ENCODE measurements at places on chromosomes 7 and 10.
A peak's percentile ranks its signal among the peaks of the same experiment; 100 is the strongest.

GRCh38 chr10:72424561-72424960, 69.8 kb upstream of the DNAJB12 start:
- DNase-seq = no peak

DNA sequence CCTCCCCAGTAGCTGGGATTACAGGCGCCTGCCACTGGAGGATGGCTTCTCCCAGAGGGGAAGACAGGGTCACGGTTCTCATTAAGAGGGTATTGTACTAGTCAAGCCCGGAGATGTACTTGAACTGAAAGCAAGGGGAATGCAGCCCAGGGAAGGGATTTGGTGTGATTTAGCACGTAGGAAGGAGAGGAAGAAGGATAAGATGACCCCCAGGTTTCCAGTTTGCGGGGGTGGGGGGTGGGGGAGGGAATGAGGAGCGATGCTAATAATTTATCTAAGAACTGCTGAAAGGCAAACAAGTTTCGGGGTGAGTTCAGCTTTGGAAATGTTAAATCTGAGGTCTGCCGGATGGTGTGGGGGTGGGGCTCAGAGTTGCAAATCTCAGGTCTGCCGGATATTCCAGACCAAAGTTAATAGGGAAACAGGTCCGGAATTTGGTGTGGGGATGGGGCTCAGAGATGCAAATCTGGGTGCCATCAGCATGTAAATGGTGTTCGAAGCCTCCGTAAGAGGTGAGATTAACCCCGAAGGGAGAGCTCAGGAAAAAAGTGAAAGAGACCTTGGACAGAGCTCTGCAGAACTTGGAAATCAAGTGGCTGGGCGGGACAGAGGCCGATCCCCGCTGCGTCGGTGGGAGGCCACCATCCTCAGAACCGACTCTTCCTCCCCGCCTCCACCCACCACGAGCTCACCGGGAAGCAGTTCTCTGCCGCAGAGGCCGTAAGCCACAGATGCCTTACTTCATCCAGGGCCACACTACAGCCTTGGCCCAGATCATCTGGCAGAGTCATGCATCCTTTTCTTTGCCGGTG, 1.6 kb upstream of the SEPHS1 start:
- DNase-seq = no peak

GRCh38 chr10:20089879-20090278, 273.6 kb downstream of the PLXDC2 start:
- no peak for DNase-seq

DNA sequence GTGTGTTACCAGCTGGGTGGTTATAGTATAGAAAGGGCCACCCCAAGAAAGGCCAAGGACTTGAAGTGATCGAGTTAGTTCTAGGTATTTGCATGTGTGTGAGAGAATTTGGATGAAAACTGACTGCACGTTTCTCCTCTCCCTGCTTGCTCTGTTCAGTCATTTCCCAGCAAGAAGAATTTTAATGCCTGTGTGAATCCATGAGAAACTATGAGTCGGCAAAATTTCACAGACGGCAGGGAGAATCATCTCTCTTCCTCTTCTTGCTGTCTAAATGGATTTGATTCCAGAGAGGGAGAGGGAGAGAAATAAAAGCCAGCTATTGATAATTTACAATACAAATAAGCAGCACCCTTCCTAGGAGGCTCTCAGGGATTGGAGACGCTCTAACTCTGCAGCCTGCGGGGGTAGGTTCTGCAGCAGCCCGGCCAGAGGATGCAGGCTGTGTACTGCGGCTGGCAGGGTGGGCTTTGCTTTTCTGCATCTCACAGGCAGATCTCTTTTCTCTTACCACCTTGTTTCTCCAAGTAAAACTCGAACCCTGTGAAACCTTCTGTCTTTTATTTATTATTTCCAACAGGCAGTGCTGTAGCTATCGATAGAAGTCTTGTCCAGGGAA, 183.6 kb downstream of the TCF7L2 start:
- DNase-seq = no peak

DNA sequence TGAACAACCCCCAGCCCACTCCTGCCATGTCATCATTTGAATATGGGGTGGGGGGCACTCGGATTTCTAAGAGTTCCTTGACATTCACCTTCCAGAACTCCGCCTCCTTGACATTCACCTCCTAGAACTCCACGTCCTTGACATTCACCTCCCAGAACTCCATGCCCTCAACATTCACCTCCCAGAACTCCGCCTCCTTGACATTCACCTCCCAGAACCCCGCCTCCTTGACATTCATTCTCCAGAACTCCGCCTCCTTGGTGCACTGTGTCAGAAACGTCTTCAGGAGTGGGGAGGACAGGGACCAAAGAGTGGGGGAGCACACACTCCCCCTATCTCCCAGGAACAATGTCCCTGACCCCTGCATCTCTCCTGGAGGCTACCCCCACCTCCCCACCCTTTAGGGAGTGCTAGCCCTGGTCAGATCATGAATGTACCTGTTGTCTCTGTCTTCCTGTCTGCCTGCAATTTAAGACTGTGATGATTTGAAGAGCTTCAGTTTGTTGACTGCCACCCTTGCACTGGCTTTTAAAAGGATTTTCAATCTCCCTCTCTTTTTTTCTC, 110.1 kb downstream of the NPTX2 start:
- no peak for DNase-seq

GRCh38 chr7:38057829-38058228, 120.2 kb upstream of the STARD3NL start:
- no peak for DNase-seq

- DNase-seq = no peak
Measured at GRCh38 chr7:29167721-29168120, 21.4 kb upstream of the CPVL start.

GRCh38 chr7:51035716-51036115, 253.0 kb upstream of the GRB10 start:
- DNase-seq = no peak

GRCh38 chr10:24556750-24557742, 166.6 kb downstream of the ARHGAP21 start:
- peak; percentile 32 for DNase-seq

DNA sequence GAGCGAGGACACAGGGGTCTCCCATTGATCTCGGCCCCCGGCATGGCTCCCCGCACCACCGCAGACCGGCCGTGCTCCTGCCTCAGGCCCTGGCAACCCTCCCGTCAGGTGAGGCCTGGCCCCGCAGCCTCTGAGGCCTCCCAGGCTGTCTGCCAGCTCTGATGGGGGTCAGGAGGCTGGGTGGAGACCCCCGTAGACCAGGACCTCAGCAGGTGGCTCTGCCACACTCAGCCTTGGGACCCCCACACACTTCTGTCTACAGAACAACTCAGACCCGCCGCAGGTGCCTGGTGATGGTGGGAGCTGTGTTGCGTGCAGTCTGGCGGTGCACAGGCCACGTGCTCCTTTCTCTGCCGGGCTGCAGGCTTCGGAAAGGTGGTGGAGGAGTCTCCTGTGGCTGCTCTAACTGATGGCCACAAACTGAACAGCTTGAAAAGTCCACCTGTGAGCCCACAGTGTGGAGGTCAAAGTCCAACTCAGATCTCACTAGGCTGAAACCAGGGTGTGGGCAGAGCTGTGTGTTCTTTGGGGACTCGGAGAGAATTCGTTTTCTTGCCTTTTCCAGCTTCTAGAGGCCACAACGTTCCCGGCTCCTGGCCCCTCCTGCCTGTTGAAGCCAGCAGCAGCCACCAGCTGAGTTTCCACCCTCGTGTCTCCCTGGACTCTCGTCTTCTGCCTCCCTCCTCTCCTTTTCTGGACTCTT, 62.5 kb downstream of the PWWP2B start:
- DNase-seq = no peak

DNA sequence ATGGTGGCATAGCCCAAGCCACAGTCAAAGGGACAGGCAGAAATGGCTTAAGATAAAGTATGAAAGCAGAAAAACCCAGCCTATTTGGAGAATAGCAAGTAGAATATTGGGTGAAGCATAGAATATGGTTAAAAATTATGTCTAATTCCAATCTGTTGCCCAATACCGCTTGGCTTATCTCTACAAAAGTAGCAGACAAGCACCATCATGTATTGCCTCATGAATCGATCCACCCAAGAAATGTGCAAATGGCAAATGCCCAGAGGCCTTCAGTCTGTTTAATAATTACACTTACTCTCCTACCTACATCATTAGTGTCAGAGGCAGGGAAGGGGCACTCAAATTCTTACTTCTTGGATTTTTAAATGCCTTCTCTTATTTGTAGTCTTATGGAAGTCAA, 130.9 kb upstream of the ADAM12 start:
- no peak for DNase-seq

GRCh38 chr10:70896551-70896950, 8.2 kb upstream of the PCBD1 start:
- DNase-seq = no peak

- no peak for DNase-seq
Measured at GRCh38 chr7:136502162-136502561, 366.3 kb upstream of the CHRM2 start.

- no peak for DNase-seq
Measured at GRCh38 chr7:50331564-50332208, 27.2 kb downstream of the IKZF1 start.

DNA sequence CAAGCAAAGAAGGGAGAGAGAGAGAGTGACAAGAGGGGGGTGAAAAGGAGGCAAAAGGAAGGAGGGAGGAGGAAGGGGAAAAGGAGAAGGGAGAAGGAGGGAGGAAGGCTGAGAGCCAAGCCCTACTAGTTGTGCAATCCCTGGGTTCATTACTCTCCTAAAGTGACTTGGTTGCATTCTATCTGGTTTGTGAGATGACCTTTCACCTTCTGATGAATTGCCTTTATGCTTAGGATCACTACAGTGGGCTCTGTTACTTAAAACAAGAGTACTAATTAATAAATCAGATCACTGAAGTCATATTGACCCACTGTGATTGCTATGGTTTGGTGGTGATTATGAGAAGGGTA, 144.9 kb downstream of the KIF20B start:
- DNase-seq = no peak

DNA sequence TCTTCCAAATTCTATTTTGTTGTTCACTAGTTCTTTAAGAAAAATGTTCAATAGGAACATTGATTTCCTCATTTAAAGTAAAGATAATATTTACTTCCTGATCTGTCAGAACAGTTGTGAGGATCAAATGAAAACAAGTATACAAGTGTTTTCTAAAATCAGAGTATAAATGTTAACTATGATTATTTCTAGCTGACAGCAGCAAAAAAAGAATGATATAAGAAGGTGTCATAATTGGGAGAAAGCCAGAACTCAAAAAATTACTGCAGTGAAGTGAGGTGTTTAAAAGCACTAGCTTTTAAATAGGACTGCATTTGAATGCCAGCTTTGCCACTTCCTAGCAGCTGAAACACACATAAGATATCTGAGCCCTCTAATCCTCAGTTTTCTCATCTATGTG, 283.3 kb downstream of the RNLS start:
- no peak for DNase-seq

DNA sequence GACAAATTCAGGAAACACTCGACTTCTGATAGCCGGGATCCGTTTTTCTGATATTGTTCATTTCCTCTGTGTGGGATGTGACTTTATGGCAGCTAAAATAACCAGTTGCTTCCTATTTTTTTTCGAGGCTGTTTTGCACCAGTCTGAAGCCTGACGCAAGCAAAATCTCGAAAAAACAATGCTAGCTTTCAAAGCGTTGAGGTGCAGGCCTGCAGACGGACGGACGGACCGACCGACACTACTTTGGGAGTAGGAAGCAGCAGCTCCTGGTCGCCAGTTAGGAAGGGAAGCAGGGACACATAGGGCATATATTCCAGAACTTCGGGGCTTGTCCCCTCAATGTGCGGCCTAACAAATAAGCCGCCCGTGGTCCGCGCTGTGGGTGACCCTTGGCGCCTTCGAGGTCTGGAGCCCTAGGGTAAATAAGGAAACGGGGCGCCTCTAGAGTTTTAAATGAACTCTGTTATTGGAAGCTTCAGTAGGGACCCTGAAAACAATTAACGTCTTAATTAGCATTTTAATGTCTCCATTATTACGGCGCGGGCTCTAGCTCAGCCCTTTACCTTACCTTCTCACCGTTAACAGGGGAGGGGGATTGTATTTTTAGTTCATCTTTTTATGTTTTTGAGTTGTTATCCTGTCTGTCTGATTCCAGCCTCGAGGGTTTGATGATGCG, 1.3 kb downstream of the HHEX start:
- no peak for DNase-seq

DNA sequence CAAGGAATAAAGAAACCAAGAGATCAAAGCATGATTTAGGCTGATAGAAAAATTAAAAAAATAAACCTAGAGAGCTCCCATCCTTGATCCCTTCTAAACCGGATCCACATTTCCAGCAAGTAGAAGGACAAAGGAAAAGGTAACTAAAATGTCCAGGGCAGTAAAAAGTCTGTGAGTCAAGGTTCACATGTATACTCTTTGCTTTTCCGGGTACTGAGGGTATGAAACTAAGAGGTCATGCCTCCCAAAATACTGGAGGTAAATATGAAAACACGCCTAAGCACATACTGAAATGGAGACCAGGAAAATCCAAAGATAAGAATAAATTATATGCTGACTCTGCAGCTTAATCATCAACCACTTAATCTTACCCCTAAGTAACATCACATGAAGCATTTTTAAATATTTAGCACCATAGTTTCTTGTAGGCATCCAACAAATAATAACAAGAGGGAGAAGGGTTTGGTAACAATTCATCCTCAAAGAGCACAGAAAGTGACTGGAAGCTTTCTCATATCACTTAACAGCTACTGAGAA, 35.4 kb downstream of the JAZF1 start:
- DNase-seq = no peak

GRCh38 chr10:29501692-29502091, 133.1 kb downstream of the SVIL start:
- no peak for DNase-seq

GRCh38 chr10:31947144-31947926, 18.7 kb upstream of the ARHGAP12 start:
- DNase-seq = peak; percentile 57

GRCh38 chr10:72784551-72785351, 92.8 kb downstream of the MCU start:
- no peak for DNase-seq

GRCh38 chr7:130918129-130919052, 184.4 kb upstream of the KLF14 start:
- DNase-seq = no peak

GRCh38 chr7:37481722-37482288, 33.1 kb upstream of the ELMO1 start:
- DNase-seq = no peak

DNA sequence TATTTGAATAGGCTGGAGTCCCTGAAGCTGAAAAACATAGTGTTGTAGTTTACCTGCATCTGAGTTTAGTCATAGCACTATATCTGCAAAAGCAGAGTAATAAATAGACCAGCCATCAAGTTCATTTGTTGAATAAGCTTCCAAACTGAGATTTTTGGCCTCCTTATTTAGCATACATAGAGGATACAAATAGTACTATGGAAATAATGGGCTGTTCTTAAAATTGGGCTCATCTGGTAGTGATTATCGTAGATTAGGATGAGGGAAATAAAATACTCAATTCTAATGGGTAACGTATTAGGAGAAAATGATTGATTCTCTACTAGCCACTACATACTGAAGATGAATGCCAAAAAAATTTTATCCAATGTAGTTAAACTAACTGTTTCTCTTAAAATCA, 41.4 kb upstream of the TMEM196 start:
- DNase-seq = no peak
